Smooth muscle cell of the brain vasculature (primary cell): ENCODE measurements at places on chromosomes 11 and 22.

GRCh38 chr11:131561501-131561900 lies 191.1 kb downstream of the NTM start:
- no peak for DNase-seq

DNA sequence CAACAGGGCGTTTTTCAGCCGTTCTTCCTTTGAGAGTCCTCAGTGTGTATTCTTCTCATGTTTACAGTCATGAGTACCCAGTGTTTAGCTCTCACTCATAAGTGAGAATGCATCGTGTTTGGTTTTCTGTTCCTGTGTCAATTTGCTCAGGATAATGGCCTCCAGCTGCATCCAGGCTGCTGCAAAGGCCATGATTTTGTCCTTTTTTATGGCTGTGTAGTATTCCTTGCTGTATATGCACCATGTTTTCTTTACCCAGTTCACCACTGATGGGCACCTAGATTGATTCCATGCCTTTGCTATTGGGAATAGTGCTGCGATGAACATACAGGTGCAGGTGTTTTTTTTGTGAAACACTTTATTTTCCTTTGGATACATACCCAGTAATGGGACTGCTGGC lies 23.5 kb downstream of the B3GAT1 start:
- DNase-seq = no peak

DNA sequence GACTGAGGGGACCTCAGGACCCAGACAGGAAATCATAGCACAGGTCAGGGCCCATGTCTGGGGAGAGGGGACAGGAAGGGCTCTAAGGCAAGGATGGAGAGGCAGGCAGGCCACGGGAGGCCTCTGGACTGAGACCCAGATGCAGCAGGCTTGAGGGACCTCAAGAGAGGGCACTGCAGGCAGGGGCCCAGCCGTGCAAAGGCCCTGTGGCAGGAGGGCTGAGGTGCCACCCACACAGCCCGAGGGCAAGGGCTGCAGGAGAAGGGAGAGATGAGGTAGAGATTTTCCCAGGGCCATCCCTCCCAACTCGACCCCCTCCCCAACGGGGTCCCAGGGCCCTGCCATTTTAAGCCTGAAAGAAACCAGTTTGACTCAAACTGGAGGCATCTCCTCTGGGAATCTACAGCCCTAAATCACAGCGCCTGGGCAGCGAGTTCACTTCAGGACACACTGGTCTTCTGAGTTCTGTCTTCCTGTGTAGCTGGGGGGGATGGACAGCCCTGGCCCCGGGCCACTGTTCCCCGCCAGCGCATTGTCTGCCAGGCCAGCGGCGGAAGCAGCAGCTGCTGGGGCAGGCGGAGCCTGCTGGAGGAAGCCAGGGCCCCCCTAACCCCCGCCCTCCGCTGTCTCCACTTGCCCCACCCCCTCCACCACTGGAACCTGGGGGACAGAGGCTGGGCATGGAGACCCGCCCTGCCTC lies 20.3 kb upstream of the WNT7B start:
- DNase-seq = peak; percentile 88

- DNase-seq = no peak
Observed at GRCh38 chr11:108947654-108948570, 283.0 kb downstream of the DDX10 start.

GRCh38 chr11:67248653-67249052 lies 17.6 kb upstream of the GRK2 start:
- no peak for DNase-seq

- no peak for DNase-seq
Observed at GRCh38 chr11:65538232-65538914, 13.5 kb downstream of the SCYL1 start.

DNA sequence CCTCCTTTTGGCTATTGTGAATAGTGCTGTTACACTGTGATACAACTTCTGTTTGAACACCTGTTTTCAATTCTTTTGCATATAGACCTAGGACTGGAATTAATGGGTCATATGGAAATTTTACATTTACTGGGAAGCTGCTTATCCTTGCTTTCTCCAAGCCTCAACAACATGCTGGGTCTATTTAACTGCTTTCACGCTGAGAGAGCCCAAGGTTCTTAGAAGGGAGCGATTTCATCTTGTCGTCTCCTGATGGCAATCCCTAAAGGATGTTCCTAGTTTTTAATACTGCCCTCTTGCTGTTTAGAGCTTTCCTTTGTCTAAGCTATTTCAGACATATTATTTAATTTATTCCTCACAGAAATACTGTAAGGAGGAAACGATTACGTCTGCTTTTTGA lies 15.5 kb downstream of the IRAG1 start:
- DNase-seq = no peak

DNA sequence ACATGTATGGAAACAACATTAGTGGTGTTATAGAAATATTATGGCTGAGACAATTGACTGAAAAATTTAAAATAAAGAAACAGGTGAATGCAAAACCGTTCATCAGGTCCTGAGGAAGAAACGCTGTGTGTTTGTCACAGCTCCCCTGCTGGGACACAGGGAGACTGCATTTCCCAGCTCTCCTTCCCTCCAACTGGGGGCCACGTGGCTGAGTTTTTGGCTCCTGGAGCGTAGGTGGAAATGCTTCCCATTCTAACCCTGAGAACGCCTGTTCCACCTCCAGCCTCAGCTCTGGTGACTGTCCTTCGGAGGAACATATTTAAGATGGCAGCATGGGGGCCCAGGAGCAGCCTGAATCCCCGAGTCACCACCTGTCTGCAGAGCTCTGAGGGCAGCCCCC lies 398.6 kb downstream of the BRD1 start:
- no peak for DNase-seq

DNA sequence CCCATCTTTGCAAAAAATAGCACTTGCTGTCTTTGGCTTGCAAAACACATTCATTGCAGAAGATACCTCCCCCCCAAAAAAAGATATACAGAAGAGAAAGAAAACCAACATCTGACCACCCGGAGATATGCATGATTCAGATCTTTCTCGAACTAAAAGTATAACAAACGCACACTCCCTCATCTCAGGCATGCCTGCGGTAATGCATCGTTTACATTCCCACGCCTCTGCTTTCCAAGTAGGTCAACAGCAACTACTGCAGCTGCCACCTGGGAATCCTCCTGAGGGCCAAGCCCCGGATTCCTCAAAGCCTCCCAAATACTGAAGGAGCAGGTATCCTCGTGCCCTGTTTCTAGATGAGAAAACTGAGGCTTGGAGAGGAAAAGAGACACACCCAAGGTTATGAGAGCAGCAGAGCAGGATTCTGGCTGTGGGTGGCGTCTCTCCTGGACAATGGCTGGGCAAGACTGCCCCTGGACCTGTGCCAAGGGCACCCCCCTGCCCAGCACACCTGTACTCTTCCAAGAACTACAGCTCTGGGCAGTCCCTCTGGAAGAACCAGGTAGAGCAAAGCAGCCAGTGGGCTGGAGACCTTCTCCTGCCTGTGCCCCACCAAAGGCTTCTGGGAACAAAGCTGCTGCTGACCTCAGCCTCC lies 38.1 kb downstream of the NUP50 start:
- DNase-seq = peak; percentile 88

DNA sequence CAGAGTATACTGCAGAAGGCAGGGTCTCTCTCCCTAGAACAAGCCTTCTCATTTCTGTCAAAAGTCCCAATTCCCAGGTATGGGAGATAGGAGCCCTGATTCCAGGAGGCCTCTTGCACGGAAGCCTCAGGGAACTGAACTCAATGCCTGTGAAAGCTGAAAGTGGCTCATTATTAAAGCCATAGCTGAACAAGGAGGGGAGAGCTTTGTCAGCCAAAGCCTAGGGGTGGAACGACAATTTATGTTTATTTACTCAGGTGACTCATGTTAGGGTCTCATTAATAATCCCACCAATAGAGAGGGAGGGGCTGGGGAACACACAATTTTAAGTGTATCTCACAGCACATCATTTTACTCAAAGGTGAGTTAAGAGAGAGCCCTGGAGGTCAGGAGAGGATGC lies 44.9 kb downstream of the DSCAML1 start:
- no peak for DNase-seq

- no peak for DNase-seq
Observed at GRCh38 chr11:27467181-27467913, 5.2 kb downstream of the LGR4 start.

GRCh38 chr11:14334893-14335292 lies 24.1 kb downstream of the RRAS2 start:
- no peak for DNase-seq

- no peak for DNase-seq
Observed at GRCh38 chr11:20342347-20343141, 21.0 kb upstream of the HTATIP2 start.

- no peak for DNase-seq
Observed at GRCh38 chr11:95863486-95864140, 60.3 kb downstream of the MTMR2 start.

DNA sequence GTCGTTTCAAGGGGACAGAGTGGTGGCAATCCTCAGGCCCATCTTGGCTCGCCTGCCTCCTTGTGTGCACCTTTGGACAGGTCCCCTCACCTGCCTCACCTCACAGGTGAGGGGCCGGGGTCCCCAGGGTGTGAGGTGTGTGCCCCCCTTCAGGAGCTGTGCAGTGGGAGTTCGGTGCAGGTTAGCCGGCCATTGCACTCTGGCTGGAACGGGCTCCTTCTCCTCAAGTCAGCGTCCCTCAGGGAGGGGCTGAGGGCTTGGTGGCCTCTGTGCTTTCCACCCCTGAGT lies 269.1 kb downstream of the TBC1D22A start:
- no peak for DNase-seq

- DNase-seq = no peak
Observed at GRCh38 chr22:16831257-16831656, 6.0 kb upstream of the XKR3 start.

DNA sequence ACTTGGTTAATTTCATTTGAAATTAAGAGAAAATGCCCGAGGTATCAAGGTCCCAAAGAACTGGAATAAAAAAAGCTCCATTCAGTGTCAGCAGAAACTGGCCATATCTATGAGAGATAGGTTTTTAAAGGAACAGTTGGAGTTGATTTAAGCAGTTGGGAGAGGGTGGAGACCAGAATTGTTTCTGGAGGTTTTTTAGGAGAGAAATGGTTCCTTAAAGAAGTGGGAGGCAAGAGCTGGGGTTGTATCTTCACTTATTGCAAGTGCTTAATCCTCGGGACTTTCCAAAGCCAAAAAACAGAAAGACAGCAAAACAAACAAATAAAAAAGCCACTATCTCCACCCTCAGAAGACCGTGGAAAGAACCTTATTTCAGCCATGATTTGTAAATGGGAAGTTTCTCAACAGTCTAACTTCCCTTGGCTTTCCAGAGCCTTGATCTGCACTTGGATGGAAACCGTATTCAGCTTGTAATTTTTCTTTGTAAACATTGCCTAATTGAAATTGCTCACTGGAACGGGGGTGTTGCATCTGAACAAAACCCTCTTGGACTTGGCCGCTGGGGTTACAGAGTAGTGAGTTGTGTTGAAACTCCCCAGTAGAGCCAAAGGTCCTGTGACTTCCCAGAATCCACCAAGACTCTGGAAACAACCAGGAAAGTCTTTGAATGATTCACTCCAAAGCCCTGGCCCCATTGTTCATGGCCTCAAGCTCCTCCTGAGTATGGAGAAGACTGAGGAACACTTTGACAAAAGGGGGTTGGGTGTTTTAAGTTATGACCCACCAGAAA lies 115.6 kb downstream of the SLC1A2 start:
- DNase-seq = no peak

DNA sequence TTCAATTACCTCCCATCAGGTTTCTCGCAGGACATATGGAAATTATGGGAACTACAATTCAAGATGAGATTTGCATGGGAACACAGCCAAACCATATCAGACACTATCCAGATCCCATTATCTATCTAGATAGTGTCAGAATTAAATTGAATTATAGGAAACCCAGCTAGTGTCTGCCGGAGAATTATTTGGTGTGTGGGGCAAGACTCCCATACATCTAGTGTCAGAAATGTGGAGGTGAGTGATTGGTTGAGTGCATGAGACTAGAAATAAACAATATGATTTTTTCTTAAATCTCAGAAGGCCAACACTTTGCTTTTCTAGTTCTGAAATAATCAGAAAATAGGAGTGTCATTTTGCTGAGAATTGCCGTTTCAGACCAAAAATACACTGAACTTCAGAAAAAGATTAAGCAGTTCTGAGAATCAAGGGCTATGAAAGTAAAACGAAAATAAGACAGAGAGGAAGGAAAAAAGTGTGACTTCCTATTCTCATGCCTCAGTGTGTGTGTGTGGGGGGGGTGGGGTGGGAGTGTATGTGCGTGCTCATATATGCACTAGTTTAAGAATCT lies 21.3 kb downstream of the CASP12 start:
- no peak for DNase-seq
